Neural crest cell (in vitro differentiated cells): ENCODE measurements at places on chromosomes 3 and 15. TPM values are rescaled to one million over a fixed set of nuclear protein-coding genes. Genes with fewer than 3 reads are reported as not detected.

DNA sequence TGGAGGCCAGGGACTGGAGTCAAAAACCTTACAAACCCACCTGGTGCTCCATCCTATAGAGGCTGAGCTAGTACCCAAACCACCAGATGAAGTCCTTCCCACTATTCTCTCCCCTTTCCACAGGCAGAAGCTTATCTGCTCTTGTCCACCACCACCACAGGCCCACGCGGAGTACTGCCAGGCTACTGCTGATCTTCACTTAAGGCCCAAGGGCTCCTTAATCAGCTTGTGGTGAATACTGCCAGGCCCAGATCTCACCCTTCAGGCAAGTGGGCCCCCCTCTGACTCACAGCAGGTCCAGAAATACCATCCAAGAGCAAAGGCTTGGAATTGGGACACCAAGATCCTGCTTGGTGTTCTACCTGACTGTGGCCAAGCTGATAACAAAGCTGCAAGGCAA is 598.1 kb upstream of the CBLB start:
- H3K36me3 ChIP-seq = no peaks in the 10 kb centered on the region
- DNase-seq = no peak
- no peak overlapping the region for H3K4me3 ChIP-seq
- no peaks in the 10 kb centered on the region for H3K4me1 ChIP-seq
- no peak overlapping the region for H3K27ac ChIP-seq

- no peaks in the 10 kb centered on the region for H3K27me3 ChIP-seq
- no peaks in the 10 kb centered on the region for H3K36me3 ChIP-seq
- DNase-seq = no peak
- H3K4me1 ChIP-seq = peaks cover 22% of the 10 kb centered on the region
- no peak overlapping the region for H3K27ac ChIP-seq
These were observed 38.6 kb downstream of the BTLA start for GRCh38 chr3:112460519-112461195.

GRCh38 chr3:124701687-124702086 is 28.6 kb upstream of the UMPS start:
- no peak overlapping the region for H3K27ac ChIP-seq
- no peak for DNase-seq
- no peaks in the 10 kb centered on the region for H3K36me3 ChIP-seq
- H3K4me1 ChIP-seq = peaks cover 12% of the 10 kb centered on the region
- no peaks in the 10 kb centered on the region for H3K27me3 ChIP-seq

The TMC3 gene
- total RNA-seq = not detected in 2 replicates

The P2RY1 gene
- total RNA-seq = 8.6 and 9.0 TPM in 2 replicates
